Activated naive CD4-positive, alpha-beta T cell treated with anti-CD3 and anti-CD28 coated beads for 36 hours (primary cell): ENCODE measurements at places on chromosomes 5 and 9. TPM values are rescaled to one million over a fixed set of nuclear protein-coding genes. Genes with fewer than 3 reads are reported as not detected.

GRCh38 chr5:93674138-93674537 lies 67.3 kb downstream of the POU5F2 start:
- no peak for DNase-seq

DNA sequence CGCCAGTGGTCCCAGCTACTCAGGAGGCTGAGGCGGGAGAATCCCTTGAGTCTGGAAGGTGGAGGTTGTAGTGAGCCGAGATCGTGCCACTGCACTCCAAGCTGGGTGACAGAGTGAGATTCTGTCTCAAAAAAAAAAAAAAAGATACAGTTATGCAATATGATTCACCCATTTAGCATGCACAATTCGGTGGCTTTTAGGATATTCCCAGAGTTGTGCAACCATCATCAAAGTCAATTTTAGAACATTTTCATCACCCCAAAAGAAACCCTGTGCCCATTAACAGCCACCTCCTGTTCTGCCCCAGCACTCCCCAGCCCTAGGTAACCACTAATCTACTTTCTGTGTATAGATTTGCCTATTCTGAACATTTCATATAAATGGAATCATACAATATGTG lies 4.3 kb upstream of the DHFR start:
- no peak for DNase-seq

DNA sequence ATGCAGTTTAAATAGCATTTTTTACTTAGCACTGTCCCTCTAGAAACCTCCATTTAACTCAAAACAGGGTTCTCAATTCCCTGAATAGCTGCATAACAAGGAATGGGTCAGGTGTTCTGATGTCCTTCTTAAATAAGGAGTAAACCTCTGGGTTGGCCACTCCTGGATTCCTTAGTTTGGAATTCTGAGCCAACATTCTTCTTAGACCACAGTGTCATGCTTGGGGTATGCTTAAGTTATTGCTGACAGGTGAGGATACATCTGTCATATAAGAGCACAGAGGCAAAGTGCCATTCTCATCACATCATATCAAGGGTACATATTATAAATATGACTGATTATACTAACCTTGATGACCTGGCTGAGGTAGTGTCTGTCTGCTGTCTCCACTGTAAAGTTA lies 179.9 kb upstream of the SEMA6A start:
- DNase-seq: no peak

DNA sequence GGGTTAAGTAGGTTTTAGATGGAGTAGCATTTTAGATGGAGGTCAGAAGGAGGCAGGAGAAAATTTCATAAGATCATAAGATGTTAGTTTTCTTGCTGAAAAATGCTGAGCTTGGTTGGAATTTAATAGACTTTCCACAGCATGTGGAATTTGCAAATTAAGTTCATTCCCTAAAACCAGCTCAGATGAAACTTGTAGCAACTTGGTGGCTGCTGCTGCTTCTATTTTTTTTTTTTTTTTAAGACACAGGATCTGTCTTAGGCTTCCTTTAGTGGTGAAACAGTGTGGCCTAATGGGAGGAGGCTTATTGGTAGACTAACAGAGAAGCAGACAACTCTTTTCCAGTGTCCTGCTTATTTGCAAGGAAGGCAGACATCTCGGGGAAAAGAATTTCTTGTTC lies 154.5 kb downstream of the AOPEP start:
- DNase-seq: no peak

GRCh38 chr9:73200694-73201452 lies 49.2 kb downstream of the ANXA1 start:
- no peak for DNase-seq

DNA sequence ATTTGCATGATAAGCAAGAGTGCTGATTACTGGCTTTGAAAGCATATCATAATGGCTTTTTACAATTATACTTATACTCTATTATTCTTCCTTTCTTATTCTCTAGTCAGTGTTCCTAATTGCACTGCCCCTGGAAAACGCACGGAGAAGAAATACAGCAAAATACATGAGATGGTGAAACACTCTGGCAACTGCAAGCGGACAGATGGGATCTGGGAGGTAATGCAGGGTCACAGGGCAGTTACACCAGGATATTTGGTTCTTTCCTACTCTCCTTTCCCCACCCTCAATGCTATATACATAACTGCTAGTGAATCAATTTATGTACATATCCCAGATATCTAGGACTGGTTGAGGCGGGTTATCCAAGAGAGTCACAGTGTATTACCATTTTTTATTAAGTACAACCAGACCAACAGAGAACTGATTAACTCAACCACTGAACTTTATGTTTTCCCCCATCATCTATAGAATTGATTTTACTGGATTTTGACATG lies 423.7 kb downstream of the ZSWIM6 start:
- DNase-seq: no peak

- no peak for DNase-seq
These were observed 51.6 kb downstream of the DOCK8 start for GRCh38 chr9:266228-266627.

DNA sequence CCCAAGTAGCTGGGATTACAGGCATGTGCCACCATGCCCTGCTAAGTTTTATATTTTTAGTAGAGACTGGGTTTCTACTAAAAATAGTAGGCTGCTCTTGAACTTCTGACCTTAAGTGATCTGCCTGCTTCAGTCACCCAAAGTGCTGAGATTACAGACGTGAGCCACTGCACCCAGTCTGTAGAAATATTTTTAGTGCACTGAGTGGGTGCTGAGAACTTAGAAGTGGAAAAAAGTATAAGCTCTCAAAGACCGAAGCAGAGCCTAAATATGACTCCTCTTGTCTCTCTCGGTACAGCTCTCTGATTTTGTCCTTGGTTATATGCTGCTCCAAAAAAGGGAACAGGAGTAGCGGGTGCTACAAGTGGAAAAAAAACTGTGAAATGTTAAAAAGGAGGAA lies 353.8 kb upstream of the IZUMO3 start:
- no peak for DNase-seq

GRCh38 chr9:85027870-85028269 lies 358.3 kb downstream of the NTRK2 start:
- DNase-seq: no peak

- no peak for DNase-seq
These were observed 15.6 kb downstream of the TICAM2 start for GRCh38 chr5:115586525-115587146.

DNA sequence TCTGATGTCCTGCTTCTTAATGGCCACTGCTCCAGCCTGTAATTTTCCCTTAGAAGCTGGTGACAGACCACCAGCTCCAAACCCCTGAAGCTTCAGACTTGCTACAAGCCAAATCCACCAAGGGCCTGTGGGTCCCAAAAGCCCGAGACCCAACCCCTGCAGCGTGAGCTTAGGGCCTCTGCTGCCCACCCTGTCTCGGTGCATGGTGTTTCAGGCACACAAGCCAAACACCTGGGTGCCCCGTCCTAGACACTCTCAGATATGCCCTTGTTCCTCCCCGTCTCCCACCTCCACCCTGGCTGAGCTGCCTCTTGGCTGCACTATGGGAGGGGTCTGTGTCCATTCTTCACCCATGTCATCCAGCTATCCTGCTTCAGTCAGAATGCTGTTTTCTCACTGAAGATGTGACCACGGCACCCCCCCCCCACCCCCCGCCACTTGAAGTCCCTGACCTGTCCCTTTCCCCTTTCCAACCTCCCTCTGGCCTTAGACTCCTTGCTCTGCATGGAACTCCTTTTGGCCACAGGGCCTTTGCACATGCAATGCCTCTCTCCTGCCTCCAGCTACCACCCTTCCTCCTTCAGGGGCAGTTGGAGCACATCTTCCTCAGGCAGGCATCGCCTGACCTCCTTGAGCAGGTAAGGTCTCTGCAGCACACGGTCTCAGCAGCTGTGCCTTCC lies 55.8 kb downstream of the ZNF354C start:
- no peak for DNase-seq

DNA sequence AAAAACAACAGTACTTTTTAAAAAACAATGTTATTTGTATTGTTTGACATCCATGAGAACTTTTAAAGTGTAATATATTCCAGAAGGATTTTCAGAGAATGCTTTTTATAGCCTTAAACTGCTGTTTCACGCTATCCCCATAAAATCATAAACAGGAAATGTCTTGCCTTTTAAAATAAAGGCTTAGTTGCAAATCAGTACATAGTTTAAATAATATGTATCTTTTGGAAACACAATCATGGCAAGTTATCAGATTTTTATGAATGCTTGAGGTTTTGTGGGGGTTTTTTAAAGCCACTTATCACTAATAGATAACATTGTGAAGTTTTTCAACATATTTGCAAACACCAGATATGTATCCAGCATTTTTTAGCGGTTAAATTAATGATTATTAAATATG lies 37.2 kb upstream of the F2RL2 start:
- DNase-seq: no peak

GRCh38 chr5:145989428-145989827 lies 53.0 kb downstream of the SH3RF2 start:
- no peak for DNase-seq

DNA sequence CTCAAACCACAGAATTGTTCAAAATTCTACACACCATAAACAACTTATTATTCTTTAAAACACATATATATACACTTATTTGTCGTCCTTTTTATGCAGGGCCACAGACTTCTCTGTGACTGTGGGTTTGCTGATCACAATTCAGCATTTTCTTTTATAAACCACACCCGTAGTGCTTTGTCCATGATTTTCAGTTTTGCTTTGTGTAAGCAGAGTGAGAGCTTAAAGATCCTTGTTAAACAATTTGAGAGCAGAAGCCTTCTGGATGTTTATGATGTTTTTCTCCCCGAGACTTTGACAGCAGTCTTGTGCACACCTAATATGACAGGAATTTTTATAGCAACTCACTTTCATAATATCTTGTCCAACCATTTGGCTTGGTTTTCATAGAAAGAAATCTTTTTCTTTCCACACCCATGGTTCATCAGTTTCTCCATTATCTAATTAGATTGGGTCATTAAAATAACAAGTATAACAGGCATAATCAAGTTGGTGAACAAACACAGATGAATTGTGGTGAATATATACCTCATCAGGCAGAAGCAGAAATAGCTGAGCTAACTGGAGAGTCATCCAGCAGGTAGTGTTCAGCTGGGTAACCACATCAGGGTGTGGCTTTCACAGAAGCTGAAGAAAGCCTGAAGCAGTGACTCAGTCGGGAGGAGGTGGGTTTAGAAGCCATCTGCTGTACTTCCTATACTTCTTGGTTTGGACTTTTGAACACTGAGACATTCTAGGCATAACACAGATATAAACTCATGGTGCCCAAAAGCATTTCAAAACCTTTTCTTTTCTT lies 232.8 kb downstream of the DOCK8 start:
- peak; percentile 89 for DNase-seq

- no peak for DNase-seq
These were observed 120.2 kb upstream of the SAP30L start for GRCh38 chr5:154325566-154325965.

GRCh38 chr5:132266031-132266835 lies 8.7 kb downstream of the PDLIM4 start:
- peak; percentile 3 for DNase-seq

Gene EPB41L4B
- total RNA-seq: 0.25 TPM

Gene CER1
- total RNA-seq: not detected
